ENCODE measurements at places on chromosomes 6 and 20. TPM values are rescaled to one million over a fixed set of nuclear protein-coding genes. Genes with fewer than 3 reads are reported as not detected.
A peak's percentile ranks its signal among the peaks of the same experiment; 100 is the strongest.

The ID1 gene
- 196 TPM for total RNA-seq

The PLAGL2 gene
- total RNA-seq: 17.6 TPM

GRCh38 chr6:78693835-78694234 lies 173.5 kb upstream of the IRAK1BP1 start:
- no peak overlapping the region for H3K4me3 ChIP-seq
- no peak overlapping the region for H3K27ac ChIP-seq
- H3K27me3 ChIP-seq: no peaks in the 10 kb centered on the region
- H3K36me3 ChIP-seq: no peaks in the 10 kb centered on the region
- DNase-seq: no peak

DNA sequence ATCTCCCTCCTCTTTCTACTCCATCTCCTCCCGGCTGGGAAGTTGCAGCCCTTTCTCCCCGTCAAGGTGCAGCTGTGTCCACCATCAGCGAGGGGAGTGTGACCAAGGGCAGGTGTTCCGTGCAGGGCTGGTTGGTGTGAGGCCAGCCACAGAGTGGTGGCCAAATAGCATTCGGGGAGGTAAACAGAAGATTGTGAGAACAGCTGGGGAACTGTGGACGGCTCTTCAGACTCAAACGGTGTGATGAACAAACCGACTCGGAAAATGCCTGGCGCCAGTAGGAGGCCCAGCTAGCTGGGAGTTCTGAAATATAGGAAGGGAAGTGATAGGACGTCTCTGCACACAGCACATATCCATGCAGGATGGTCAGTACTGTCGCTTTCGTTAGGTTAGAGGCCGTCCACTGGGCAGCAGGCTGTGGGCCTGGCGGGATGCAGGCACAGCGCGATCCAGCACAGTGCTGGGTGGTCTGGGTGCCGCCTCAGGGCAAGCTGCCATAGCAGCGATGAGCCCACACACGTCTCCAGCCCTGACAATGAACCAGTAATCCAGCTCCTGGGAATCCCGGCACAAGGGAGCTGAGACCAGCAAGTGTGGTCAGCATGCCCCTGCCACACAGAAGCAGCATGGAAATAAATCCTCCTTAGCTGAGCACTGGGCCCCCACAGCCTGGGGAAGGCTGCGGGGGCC lies 258.1 kb downstream of the TAF4 start:
- H3K4me1 ChIP-seq: no peaks in the 10 kb centered on the region
- DNase-seq: peak; percentile 36
- H3K4me3 ChIP-seq: no peak overlapping the region

GRCh38 chr6:142406131-142406530 lies 104.3 kb downstream of the ADGRG6 start:
- DNase-seq: no peak
- no peak overlapping the region for H3K4me3 ChIP-seq
- peaks cover 4% of the 10 kb centered on the region for H3K36me3 ChIP-seq
- no peaks in the 10 kb centered on the region for H3K4me1 ChIP-seq
- no peak overlapping the region for H3K27ac ChIP-seq

- H3K4me3 ChIP-seq: peak within 1 kb of the TSS; percentile 19
- peaks cover 85% of the 10 kb centered on the region for H3K27me3 ChIP-seq
- H3K27ac ChIP-seq: no peak within 1 kb of the TSS
- DNase-seq: no peak
Measured at GRCh38 chr20:36305602-36306551, at the start of gene DLGAP4. Gene DLGAP4 (plus strand): TSS chr20:36306339. CDS start chr20:36431718, 125,379 bp downstream.

- no peaks in the 10 kb centered on the region for H3K36me3 ChIP-seq
- no peak overlapping the region for H3K27ac ChIP-seq
- DNase-seq: no peak
- peaks cover 58% of the 10 kb centered on the region for H3K27me3 ChIP-seq
- H3K4me1 ChIP-seq: no peaks in the 10 kb centered on the region
Measured at GRCh38 chr6:27650620-27651370, 177.9 kb upstream of the ZNF184 start.

- peaks cover 3% of the 10 kb centered on the region for H3K4me1 ChIP-seq
- H3K4me3 ChIP-seq: no peak overlapping the region
- H3K27ac ChIP-seq: no peak overlapping the region
- DNase-seq: no peak
- H3K36me3 ChIP-seq: no peaks in the 10 kb centered on the region
- H3K27me3 ChIP-seq: no peaks in the 10 kb centered on the region
Measured at GRCh38 chr6:33882154-33882553, 78.4 kb upstream of the MLN start.

Measured in lower lobe of right lung (tissue), 2 donors.